HCT116 (cell line): ENCODE measurements at places on chromosomes 5 and 9. TPM values are rescaled to one million over a fixed set of nuclear protein-coding genes. Genes with fewer than 3 reads are reported as not detected.

GRCh38 chr5:50744776-50745175 lies 78.3 kb downstream of the PARP8 start:
- no peak for DNase-seq

DNA sequence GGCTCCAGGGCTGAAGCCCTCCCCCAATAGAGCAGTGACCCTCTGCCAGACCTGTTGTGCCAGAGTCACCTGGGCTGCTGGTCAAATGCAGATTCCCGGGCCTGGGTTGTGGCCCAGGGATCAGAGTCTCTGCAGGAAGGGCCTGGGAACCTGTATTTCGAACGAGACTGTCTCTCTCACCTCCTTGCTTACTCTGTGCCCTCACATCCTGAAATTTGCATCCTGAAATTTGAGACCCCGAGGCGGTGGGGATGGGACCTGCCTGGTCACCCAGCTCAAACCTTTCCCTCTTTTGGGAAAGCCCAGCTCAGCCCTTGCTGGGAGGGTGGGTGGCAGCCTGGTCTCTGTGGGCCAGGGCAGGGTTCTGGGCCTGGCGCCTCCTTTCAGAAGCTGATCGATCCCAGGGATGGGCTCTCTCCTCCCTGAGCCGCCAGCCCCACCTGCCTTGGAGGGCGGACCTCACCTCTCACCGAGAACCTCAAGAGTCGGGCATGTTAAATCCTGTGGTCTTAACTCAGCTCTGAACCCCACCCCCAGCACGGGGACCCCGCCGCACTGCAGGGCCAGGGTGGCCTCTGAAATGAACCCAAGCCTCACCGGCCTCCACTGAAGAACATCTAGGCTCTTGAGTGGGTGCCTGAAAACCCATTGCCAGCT lies 44.0 kb upstream of the IER5L start:
- no peak for DNase-seq

PCDHA1 gene
- total RNA-seq: not detected

TRUB2 gene
- 42.1 TPM for total RNA-seq

GRCh38 chr5:134275822-134276221 lies 49.9 kb upstream of the PPP2CA start:
- no peak for DNase-seq

GRCh38 chr5:79032031-79032695 lies 37.3 kb downstream of the DMGDH start:
- DNase-seq: no peak

- DNase-seq: no peak
Measured at GRCh38 chr9:131633491-131634031, 88.2 kb downstream of the PRRT1B start.

DNA sequence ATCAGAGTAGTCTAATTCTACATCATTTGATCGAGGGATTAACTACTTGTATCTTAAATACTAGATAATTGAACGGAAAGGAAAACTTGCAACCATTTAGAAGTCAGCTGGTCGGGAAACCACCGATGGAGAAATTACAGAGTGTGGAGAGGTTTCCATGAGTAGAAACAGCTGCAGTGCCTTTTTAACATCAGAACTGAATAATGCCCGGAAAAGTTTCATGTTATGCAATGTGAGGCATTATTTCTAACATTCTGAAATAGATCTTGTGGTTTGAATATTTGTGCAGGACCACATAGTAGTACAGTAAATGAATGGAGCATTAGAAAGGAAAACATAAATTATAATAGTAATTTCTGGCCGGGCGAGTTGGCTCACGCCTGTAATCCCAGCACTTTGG lies 88.1 kb upstream of the RNF180 start:
- no peak for DNase-seq

DNA sequence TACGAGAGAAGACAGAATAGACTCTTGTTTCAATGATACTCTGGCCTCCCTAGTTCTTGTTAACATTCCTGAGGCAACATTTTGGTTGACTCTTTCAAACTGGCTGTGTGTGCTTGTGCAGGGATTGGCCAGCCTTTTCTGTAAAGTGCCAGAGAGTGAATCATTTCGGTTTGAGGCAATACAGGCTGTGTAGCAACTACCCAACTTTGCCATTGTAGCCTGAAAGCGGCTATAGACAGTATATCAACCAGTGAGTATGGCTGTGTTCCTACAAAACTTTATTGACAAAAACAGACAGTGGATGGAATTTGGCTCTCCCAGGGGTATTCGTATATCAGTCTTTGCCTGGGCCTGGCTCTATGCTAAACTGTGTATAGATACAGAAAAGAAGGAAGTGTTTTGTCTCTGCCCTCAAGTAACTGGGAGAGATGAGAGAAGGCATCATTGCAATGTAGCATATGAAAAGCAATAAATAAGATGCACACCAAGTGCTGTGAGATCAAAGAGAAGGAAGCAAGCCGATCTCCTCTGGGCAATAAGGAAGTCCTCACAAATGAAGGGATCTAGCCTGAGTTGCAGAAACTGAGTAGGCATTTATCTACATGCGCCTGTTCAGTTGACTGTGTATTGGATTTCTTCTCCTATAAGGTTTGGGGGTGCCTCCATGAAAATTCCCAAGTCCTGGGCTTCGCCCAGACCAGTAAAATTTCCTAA lies 568.0 kb upstream of the KLF4 start:
- no peak for DNase-seq

GRCh38 chr5:134133995-134134541 lies 19.6 kb downstream of the TCF7 start:
- DNase-seq: no peak

DNA sequence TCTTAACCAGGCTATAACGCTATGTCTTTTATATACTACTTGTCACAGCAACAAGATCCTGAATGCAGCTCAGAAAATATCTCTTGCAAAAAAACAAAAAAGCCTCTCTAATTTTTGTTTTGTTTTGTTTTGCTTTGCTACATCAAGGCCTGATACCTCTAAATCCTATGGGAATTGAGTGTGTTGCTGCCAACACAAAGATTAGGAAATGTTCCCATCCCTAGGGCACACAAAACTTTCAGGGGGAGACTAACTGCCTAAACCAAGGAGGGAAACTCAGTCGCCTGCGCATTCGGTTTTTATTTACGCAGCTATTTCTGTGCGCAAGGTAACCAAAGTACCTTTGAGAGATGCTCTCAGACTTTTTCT lies 1.7 kb downstream of the SSBP2 start:
- DNase-seq: no peak

- DNase-seq: no peak
Measured at GRCh38 chr5:133271606-133272005, 219.8 kb downstream of the HSPA4 start.

ARL14EPL gene
- total RNA-seq: 22.9 TPM

GRCh38 chr5:140372971-140373487 lies 13.0 kb downstream of the SLC4A9 start:
- DNase-seq: peak; percentile 71

- no peak for DNase-seq
Measured at GRCh38 chr5:60163762-60164161, 270.2 kb upstream of the PDE4D start.

EEIG1 gene
- 44.2 TPM for total RNA-seq

MELK gene
- 63.2 TPM for total RNA-seq

GRCh38 chr9:80066931-80067330 lies 495.2 kb downstream of the TLE4 start:
- DNase-seq: no peak

RORB gene
- 0.02 TPM for total RNA-seq
